ENCODE measurements at places on chromosomes 12 and 14. TPM values are rescaled to one million over a fixed set of nuclear protein-coding genes. Genes with fewer than 3 reads are reported as not detected.

DNA sequence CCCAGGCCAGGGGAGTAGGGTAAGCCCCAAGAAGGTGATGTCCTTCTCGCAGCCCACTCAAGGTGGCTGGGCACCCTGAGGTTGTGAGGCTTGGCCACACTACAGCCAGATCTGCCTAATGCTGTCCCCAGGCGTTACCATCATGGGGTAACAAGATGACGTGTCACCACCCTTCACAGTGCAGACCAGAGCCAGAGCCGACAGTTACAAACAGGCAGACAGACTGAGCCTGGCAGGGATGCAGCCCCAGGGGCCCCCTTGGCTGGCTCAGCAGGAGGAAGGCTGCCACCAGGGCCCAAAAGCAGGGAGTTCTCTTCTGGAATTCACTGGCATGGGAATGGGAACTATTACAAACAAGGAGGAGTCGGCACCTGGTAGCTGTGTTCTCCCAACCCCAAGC is 302.7 kb upstream of the NOS1 start:
- peaks cover 46% of the 10 kb centered on the region for H3K27me3 ChIP-seq
- no peak for DNase-seq
- no peak overlapping the region for H3K4me3 ChIP-seq
- H3K36me3 ChIP-seq, result no peaks in the 10 kb centered on the region
- H3K27ac ChIP-seq, result no peak overlapping the region

GRCh38 chr12:111556676-111557075 is 42.4 kb downstream of the ATXN2 start:
- H3K4me3 ChIP-seq, result no peak overlapping the region
- H3K4me1 ChIP-seq, result peaks cover 7% of the 10 kb centered on the region
- H3K27me3 ChIP-seq, result no peaks in the 10 kb centered on the region
- DNase-seq, result no peak
- no peak overlapping the region for H3K27ac ChIP-seq
- H3K36me3 ChIP-seq, result peaks cover 8% of the 10 kb centered on the region

The CCDC175 gene
- total RNA-seq, result 0.39 TPM

The LRRC10 gene
- not detected for total RNA-seq

The GALNT16 gene
- total RNA-seq, result 2.9 TPM

The C12orf60 gene
- 2.7 TPM for total RNA-seq
